NCI-H748 treated with DMSO at 0.1 percent for 48 hours (cell line): ENCODE measurements at places on chromosomes 5 and 9.

- DNase-seq = peak; percentile 73
Measured at GRCh38 chr9:17116400-17116837, 18.4 kb upstream of the CNTLN start.

DNA sequence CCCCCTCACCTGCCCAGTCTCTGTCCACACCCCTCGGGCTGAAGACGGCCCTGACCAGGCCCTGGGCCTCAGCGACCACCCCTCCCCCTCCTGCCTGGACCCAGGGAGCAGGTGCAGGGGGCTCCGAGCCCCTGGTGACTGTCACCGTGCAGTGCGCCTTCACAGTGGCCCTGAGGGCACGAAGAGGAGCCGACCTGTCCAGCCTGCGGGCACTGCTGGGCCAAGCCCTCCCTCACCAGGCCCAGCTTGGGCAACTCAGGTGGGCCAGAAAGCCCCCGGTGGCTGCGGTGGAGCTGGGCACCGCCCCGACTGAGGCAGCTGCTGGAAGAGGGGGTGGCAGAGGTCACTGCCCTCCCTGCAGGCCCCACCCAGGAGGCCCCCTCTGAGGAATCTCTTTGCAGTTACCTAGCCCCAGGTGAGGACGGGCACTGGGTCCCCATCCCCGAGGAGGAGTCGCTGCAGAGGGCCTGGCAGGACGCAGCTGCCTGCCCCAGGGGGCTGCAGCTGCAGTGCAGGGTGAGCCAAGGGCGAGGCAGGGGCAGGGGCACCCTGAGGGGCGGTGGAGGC lies 7.7 kb downstream of the ENTPD8 start:
- DNase-seq = no peak

DNA sequence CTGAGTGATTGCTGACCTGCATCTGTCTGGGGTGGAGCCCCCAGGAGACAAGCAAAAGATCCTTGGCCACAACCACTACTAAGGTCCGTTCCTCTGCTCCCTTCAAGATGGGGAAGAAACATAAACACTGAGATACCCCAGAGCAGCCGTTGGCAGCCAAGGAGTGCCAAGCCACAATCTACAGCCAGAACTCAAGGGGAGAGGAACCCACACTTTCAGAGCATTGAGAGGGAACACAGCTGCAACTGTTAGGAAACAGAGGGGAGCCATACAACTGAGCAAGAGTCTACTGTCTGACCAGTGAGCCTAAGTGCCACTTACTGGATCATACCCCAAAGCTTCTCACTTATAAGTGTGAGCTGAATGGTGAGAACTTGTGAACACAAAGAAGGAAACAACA lies 44.6 kb upstream of the ADRB2 start:
- DNase-seq = no peak

DNA sequence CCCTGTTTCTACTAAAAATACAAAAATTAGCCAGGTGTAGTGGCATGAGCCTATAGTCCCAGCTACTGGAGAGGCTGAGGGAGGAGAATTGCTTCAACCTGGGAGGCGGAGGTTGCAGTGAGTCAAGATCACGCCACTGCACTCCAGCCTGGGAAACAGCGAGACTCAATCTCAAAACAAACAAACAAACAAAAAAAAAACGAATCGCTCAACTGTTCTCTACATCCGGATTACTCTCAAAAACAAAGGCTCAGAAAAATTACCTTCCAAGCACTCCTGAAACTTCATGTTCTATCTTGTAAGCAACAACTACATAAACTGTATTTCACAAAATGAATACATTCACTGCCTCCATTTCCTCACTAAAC lies 14.0 kb downstream of the UBAP2 start:
- DNase-seq = no peak

DNA sequence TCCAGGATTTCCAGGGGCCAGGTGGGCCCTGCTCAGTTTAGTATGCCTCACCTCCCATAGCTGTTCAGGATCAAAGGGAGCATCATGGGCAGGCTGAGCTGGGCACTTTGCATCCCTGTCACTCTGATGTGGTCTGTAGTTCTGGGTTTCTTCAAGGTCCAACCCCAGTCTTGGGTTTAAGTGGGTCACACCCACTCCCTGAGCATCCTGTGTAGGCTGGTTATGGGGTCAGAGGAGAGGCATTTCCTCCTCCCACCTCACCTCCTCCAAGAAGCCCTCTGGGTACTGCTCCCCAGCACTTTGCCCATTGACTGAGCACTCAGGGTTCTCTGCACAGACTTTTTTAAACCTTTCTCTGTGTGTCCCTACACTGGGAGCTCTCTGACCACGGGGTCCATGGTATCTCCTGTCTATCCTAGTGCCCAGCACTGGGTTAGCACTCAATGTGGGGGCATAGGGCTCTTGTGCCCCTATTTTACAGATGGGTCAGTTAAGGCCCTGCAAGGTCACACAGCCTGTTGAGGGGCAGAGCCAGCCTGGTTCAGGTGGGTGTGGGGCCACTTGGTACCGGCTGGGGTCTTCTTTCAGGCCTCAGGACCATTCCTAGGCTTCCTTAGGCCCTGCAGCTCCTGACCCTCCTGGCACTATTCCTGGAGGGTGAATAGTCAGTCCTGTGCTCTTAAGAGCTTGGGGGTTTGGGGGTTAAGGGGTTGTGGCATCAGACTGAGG lies 19.0 kb downstream of the CXXC5 start:
- no peak for DNase-seq

DNA sequence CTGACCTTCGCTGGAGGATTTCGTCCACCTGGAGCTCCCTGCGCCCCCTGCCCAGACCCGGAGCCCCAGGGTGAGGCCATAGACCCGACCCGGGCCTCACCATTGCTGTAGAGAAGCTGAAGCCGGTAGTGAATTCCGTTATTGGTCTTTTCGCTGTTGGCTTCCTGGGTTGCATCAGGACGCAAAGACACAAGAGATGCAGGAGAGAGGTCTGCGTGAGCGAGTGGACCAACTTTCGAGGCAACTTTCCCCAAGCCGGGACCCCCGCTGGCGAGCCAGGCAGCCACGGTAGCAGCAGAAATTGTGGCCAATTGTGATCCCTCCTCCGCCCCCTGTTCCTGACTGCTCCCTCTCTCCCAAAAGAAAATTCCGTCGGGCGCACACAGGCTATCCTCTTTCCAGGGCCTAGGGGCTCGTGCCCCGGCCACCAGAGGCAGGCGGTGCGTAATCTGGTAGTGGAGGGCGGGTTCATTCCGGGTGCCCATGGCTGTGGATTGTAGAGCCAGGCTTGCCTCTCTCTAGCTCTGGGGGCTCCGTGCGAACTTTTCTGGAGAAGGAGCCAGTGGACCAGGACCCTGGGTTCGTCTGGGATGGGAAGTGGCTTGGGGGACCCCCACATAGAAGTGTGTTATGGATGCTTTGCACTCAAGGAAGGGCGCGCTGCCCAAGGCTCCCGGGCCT lies 3.3 kb downstream of the EBF1 start:
- no peak for DNase-seq

DNA sequence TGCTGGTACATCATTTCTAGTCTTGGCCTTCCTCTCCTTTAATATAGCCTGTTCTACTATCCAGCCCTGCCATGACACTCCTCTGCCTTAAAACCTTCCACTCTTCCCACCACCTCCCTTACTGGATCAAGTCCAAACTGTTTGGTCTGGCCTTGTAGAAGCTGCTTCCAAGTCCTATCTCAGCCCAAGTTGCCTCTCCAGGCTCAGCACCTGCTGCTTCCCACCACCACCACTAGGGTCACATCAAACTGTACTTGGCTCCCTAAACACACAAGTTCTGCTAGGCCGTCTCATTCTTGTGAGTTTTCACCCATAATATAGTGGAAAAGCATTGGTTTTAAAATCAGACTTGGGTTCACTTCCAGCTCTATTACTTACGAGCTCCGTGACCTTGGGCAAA lies 1.4 kb downstream of the NDUFA8 start:
- no peak for DNase-seq

GRCh38 chr5:83377131-83377865 lies 94.2 kb upstream of the VCAN start:
- no peak for DNase-seq

DNA sequence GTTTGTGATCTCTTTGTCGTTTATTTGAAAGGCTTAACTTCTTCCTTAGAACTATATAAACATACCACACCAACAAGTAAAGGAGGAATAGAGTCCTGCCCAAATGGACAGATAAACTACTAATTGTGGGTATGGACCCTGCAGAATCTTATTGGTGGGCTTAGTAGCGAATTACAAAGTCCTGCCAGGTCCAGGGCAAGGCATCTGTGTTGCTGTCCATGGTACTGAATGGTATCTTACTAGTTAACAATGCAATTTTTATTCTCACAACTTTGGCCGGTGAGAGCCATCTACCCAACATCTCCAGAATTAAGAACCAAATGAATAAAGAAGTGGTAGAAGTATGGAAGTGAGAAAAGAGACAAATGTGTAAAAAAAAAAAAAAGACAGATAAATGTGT lies 1782.4 kb upstream of the WWC1 start:
- DNase-seq = no peak

GRCh38 chr5:158194561-158194976 lies 335.6 kb upstream of the CLINT1 start:
- DNase-seq = no peak

DNA sequence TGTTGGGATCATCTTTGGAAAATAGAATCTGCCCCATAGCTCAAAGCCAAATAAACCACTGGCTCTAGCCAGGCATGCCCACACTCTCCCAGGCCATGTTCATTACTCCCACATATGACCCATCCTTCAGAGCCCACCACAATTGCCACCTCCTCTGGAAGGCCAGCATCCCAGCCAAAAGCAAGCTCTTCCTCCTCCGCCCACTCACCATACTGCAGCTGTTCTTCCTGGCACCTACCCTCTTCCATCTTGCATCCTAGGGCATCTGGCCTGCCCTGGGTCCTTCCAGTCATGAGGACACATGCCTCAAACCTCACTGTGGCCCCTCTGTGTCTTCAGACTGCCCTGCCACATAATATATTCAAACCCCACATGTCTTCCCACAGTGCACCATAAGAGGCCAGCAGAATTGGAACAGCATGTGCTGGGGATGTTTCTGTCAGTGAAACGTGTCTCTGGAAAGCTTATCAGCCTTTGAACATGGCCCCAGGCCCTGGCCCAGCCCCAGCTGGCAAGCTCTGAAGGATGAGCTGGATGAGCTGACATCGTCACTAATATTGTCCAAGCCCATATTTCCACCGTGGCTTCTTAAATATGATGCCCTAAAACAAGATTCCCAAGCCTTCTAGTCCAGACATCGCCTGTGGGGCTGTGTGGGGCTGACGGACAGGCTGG lies 230.8 kb downstream of the AGTPBP1 start:
- no peak for DNase-seq

DNA sequence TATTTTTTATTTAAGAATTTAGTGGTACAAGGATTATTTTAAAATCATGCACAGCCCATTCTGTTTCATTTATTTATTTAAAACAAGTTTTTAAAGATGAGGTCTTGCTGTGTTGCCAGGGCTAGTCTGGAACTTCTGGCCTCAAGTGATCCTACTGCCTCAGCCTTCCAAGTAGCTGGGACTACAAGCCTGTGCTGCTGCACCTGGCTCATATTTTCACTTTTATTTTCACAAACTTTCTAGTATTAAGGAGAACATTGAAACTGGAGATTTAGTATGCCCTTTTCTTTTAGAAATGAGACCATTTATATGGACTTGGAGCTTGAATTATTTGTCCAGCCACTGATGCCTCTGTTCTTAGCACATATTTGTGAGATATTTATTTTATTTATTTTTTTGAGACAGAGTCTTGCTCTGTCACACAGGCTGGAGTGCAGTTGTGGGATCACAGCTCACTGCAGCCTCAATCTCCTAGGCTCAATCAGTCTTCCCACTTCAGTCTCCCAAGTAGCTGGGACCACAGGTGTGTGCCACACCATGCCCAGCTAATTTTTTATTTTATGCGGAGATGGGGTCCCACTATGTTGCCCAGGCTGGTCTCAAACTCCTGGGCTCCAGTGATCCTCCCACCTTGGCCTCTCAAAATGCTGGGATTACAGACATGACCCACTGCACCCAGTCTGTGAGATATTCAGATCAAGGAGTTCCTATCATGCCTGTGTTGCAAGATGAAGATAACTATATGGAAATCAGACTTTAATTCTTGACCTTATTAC lies 7.4 kb downstream of the DMXL1 start:
- no peak for DNase-seq

DNA sequence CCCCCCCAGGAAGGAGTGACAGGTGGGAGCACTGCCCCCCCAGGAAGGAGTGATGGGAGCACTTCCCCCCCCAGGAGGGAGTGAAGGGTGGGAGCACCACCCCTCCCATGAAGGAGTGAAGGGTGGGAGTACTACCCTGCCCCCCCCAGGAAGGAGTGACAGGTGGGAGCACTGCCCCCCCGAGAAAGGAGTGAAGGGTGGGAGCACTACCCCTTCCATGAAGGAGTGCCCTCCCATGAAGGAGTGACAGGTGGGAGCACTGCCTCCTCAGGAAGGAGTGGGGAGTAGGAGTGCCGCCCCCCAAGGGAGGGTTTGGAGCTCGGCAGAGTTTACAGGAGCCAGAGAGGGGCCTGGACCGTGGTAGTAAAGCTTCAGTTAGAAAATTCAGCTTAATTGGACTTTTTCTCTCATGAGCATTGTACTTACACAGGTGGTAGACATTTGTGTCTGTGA lies 100.7 kb downstream of the CACNA1B start:
- DNase-seq = no peak

DNA sequence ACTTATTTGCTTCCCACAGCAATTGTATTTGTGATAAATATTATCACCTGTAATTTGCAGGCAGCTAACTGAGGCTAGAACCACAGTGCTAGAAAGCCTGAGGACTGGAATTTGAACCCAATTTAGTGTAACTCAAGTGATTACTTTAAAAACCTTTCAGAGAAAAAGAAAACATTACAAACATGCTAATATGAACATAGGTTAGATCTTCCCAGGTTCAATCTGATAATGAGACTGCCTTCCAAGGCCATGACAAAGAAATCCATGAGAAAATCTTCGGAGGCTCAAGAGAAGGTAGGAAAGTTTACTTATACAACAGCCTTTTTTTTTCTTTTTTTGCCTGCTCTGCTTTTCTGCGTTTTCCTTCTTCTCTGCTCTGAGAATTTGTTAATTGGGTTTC lies 620.6 kb upstream of the CCNG1 start:
- DNase-seq = no peak

DNA sequence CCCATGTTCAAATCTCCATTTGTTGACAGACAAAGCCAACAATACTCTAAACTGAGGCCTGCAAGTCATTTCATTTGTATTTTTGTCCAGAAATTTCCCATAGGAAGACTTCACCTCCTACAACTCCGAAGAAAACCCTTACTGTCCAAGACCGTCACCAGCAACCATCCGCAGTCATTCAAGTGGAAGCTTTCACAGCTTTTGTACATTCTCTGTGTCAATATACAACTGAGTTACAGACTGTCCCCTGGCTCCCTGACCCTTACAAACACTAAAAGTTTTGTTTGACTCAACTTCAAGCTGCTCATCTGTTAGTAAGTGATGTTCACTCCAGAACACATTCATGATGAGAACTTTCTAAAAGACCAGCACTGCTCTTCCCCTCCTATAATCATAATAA lies 210.1 kb downstream of the DEPDC1B start:
- DNase-seq = no peak

DNA sequence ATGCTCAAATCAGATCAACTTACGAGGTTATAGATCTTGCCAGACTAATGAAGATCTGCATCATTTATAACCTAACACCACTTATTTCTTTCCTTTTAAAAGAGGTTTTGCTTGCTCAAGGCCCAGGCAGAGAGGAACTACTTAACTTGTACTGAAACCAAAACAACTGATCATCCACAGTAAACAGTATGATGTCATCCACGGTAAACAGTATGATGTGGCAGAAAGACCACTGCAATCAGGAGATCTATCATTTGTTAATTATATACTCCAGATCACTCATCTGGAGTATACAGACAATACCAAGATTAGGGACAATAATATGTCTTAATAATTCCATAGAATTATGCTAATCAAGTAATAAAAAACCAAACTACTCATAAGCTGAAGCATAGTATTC lies 116.8 kb downstream of the ADAMTS6 start:
- peak; percentile 14 for DNase-seq

GRCh38 chr5:90368454-90369246 lies 40.9 kb downstream of the CETN3 start:
- no peak for DNase-seq
